K562 (cell line): ENCODE measurements at places on chromosomes 1 and 21.

GRCh38 chr1:194043984-194044755, 857.8 kb upstream of the B3GALT2 start:
- no peak for DNase-seq

DNA sequence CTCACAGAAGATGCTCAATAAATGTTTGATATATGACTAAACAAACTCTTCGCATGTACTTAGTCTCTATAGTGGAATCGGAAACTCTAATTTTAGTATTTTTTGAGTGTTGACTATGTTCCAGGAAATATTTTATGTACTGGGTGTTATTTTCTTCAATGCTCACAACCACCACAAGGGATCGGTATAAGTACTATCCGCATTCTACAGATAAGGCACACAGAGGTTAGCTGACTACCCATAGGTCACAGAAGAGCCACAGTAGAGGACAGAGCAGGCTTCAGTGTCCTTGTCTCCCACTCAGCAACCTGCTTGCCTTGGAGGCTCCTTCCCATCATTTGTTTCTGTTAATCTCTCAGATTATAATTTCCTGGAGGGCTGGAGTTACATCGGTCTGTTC, 451.3 kb downstream of the OMA1 start:
- no peak for DNase-seq

GRCh38 chr21:27291006-27291405, 324.1 kb upstream of the ADAMTS5 start:
- no peak for DNase-seq

- no peak for DNase-seq
Measured at GRCh38 chr1:238675221-238675620, 711.1 kb upstream of the CHRM3 start.

DNA sequence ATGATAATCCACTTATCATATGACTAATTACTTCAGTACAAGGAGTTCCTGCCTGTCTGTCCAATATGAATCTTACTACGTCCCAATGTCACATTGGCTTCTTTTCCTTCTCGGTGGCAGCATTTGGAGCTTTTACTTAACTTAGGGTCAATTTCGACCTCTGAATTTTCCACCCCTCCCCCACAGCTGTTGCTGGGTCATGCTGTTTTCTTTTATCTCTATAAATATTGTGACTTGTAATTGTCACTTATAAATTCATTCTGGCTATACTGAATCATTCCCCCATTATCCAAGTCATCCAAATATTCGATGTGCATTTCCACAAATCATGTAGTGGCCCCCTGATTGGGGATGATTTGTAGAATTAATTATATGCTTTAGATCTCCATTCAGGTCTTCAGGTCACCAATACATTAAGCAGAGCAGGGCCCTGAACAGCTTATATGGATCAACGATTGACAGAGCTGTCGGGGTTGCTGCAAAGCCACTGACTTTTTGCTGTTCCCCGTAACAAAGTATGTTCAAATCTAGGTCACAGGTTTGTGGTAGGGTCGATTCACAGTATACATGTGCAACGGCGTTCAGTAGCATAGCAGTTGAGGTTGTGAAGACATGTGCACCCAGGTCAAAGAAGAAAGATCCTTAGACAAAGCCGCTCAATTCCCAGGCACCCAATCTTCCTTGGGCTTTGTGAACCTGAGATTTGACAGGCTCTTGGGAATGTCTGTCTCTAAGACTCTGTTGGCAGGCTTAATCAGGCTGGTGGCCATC, 18.3 kb upstream of the RNU1-4 start:
- DNase-seq: no peak

- DNase-seq: no peak
Measured at GRCh38 chr1:59308839-59309238, 11.9 kb downstream of the FGGY start.

DNA sequence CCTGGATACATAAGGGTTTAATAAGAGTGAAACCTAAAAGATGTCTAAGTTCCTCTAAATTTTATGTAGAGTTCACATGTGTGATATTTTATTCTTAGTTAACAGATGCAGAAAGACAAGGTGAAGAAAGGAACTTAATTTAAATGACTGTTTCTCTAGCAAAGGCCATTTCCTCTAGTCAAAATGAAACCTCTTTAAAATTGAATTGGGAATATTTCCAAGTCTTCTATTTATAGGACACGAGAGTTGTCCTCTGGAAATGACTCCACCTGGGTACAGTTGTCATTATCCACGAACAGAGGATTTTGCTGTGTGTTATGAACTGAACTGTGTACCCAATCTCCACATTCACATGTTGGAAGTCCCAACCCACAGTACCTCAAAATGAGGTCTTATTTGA, 64.5 kb upstream of the KCNK1 start:
- no peak for DNase-seq

DNA sequence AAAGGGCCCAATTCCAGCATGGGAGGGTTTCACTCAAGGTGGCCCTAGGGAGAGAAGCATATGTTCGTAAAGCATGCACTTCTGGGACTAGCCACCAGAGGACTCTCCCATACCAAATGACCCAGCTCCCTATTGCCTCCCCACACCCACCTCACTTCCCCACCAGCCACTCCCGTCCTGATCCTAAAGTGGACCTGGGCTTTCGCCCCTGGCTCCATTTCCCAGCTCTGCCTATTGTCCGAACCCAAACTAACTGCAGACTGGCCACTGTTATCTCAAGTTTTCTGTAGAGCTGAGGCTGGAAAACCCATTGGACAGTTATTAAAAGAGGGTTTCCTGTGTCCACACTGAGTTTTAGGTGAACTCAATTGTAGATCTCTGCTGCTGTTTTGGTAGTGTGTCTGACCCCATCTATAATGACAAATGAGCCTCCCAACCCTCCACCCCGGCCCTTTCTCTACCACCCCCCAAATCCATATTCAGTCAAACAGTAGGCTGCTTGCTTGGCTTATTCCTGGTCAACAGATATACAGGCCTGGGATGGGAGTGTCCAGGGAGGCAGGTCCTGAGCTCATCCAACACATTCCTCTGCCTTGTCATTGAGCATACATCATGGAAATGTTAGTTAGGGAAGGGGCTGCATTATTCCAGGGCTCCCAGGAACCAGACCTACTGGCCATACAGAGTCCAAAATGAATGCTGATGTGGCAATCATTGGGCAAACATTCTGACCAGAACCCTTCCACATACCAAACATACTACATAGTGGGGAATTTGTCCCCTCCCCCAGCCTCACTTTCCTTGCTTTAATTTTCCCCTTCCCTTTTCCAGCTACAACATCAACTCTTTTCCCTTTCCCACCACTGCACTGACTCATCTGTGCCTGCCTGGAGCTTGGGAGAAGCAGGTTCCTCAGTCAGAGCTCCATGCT, 59.2 kb downstream of the ABCA4 start:
- peak; percentile 55 for DNase-seq

DNA sequence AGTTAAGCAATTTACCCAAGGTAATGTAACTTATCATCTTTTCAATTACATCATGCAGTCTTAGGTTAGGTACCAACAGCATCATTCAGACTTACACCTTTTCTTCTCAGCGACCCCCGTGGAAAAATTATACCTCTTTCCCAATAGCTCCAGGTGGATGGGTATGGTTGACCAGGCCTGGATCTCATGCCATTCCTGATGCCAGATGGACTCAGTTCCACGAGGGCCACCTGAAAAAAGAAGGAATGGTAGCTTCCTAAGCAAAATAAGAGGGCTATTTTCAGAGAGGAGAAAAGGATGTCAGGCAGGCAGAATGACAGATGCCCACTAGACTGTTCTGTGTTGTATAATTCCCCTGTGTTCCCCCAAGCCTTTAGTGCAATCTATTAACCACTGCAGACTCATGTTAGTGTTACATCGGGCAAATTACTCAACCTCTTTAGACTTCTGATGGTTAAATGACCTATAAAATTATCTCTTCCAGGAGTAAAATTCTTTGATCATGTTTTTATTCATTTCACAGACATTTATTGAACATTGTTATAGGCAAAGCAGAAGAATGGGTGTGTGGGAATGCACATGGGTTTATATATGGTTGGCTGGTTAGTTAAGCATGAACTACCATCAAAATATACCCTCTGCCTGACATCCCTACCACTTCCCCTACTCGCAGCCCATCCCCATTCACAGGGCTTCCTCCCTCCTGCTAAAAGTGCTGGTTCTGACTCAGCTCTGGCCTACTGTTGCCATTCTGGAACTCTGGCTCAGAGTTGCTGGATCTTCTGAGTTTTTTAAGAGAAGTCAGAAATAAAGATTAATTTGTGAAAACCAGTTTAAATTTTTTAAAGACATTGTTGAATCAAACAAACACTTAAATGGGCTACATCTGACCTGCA, 10.6 kb upstream of the MYSM1 start:
- DNase-seq: no peak

DNA sequence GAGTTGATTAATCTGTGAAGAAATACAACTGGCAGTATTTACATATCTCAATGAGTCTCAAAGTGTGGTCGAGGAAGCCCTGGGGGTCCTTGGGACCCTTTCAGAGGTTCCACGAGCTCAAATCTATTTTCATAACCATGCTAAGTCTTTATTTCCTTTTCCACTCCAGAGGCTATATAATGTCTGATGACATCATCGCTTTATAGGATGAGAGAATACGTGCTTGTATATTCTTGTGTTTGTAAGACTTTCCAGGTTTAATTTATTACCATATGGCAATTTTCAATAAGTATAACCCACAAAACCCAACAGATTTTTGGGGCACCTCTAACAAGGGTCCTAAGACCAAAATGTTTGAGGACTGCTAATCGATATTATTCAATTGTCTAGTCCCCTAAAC, 1.4 kb upstream of the SLC19A2 start:
- no peak for DNase-seq
